ENCODE measurements at places on chromosomes 6 and 20. TPM values are rescaled to one million over a fixed set of nuclear protein-coding genes. Genes with fewer than 3 reads are reported as not detected.

GRCh38 chr6:131782764-131783163 lies 25.1 kb upstream of the ENPP1 start:
- DNase-seq: no peak

GRCh38 chr6:13259393-13259792 lies 68.9 kb downstream of the TBC1D7 start:
- no peak for DNase-seq

Gene CD40
- total RNA-seq: 3.1 TPM

- DNase-seq: no peak
Measured at GRCh38 chr6:89353702-89354392, 1.3 kb upstream of the UBE2J1 start.
